Daoy (cell line): ENCODE measurements at places on chromosomes 2 and 18. TPM values are rescaled to one million over a fixed set of nuclear protein-coding genes. Genes with fewer than 3 reads are reported as not detected.

The FBXO48 gene
- 0.80 and 1.0 TPM in 2 replicates for total RNA-seq

The CD28 gene
- not detected in 2 replicates for total RNA-seq

The GULP1 gene
- total RNA-seq, result 13.4 and 25.9 TPM in 2 replicates

The DCDC2C gene
- total RNA-seq, result not detected in 2 replicates

The SCN3A gene
- total RNA-seq, result 0.69 and 0.98 TPM in 2 replicates

The VIT gene
- not detected in 2 replicates for total RNA-seq
